ENCODE measurements at places on chromosomes 5 and 9.

- peak; percentile 9 for DNase-seq
These were observed 69.3 kb downstream of the MAMDC2 start for GRCh38 chr9:70112981-70113380.

GRCh38 chr9:13089666-13090065 is 189.8 kb downstream of the MPDZ start:
- no peak for DNase-seq

- DNase-seq, result peak; percentile 86
These were observed 610.4 kb upstream of the CDH10 start for GRCh38 chr5:25255128-25255527.

DNA sequence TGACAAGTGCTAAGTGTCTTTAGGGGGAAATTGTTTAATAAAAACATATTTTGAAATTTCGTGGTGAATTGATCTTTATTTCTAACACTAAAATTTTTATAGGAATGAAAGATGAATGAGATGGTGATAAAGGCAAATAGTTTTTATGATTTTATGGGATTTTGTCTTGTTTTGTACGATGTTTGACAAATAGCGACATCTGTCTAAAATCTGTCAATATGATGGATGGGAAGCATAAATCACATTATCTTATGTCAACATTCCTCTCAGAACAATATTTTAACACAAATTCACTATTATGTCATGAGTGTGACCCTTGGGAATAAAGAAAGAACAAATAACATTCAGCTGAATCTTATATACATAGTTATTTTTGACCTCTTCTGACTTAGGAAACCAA is 852.0 kb upstream of the CDH6 start:
- no peak for DNase-seq

All from NCI-H146 (cell line).